A673 (cell line): ENCODE measurements at places on chromosomes 13 and 19.

- no peaks in the 10 kb centered on the region for H3K27me3 ChIP-seq
- no peak for DNase-seq
- no peak overlapping the region for H3K4me3 ChIP-seq
- H3K4me1 ChIP-seq: no peaks in the 10 kb centered on the region
- H3K36me3 ChIP-seq: no peaks in the 10 kb centered on the region
- H3K27ac ChIP-seq: no peak overlapping the region
Observed at GRCh38 chr19:55927991-55928390, 4.1 kb downstream of the NLRP13 start.

GRCh38 chr13:51970349-51970748 lies 40.9 kb downstream of the ATP7B start:
- H3K27ac ChIP-seq: no peak overlapping the region
- H3K4me3 ChIP-seq: no peak overlapping the region
- no peak for DNase-seq
- no peaks in the 10 kb centered on the region for H3K4me1 ChIP-seq

- no peaks in the 10 kb centered on the region for H3K27me3 ChIP-seq
- no peak overlapping the region for H3K27ac ChIP-seq
- no peak overlapping the region for H3K4me3 ChIP-seq
- H3K4me1 ChIP-seq: no peaks in the 10 kb centered on the region
Observed at GRCh38 chr13:59424661-59425060, 739.1 kb downstream of the DIAPH3 start.

- no peak overlapping the region for H3K27ac ChIP-seq
- H3K36me3 ChIP-seq: no peaks in the 10 kb centered on the region
- no peaks in the 10 kb centered on the region for H3K4me1 ChIP-seq
- H3K4me3 ChIP-seq: no peak overlapping the region
- H3K27me3 ChIP-seq: no peaks in the 10 kb centered on the region
Observed at GRCh38 chr13:98741741-98742435, 10.6 kb downstream of the SLC15A1 start.

- no peak overlapping the region for H3K4me3 ChIP-seq
- peak overlapping the region; percentile 12 for H3K27ac ChIP-seq
- DNase-seq: no peak
- H3K27me3 ChIP-seq: no peaks in the 10 kb centered on the region
- peaks cover 21% of the 10 kb centered on the region for H3K4me1 ChIP-seq
Observed at GRCh38 chr13:51397262-51397941, 55.4 kb downstream of the INTS6 start.

DNA sequence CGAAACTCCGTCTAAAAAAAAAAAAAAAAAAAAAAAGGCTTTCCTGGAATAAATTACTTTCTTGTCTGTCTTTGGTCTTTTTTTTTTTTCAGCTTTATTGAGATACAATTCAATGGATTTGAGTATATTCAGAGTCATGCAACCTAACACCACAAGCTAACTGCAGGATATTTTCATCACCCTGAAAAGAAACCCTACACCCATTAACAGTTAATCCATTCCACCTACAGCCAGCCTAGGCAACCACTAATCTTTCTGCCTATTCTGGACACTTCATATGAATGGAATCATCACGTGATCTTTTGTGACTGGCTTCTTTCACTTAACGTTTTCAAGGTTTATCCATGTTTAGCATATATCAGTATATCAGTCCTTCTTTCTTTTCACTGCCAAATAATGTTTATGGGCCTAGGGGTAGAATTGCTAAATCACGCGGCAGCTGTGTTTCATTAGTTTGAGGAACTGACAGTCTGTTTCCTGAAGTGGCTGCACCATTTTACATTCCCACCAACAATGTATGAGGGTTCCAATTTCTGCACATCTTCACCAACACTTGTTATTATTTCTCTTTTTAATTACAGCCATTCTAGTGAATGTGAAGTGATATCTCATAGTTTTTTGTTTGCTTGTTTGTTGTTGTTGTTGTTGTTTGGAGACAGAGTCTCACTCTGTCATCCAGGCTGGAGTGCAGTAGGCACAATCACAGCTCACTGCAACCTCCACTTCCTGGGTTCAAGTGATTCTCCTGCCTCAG lies 19.9 kb downstream of the LRFN3 start:
- no peak overlapping the region for H3K4me3 ChIP-seq
- H3K27ac ChIP-seq: no peak overlapping the region
- peak; percentile 43 for DNase-seq
- H3K27me3 ChIP-seq: no peaks in the 10 kb centered on the region
- no peaks in the 10 kb centered on the region for H3K4me1 ChIP-seq

DNA sequence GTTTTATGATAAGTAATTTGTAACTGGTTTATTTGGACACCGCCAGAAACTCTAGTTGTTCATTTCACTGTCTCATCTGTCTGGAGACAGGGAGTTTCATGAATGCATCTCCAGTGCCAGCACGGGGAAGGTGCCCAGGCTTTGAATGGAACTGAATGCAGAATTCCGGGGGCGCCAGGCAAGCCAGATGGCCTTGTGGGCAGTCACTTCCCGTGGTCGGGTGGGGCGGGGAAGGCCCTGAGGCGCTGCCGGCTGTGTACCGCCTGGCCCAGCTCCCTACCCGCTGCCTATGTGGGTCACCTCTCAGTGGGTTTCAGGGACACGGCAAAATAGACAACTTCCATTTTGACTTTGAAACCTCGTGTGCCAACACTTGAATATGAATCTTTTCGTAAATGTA lies 28.8 kb upstream of the MCF2L start:
- H3K4me1 ChIP-seq: peaks cover 6% of the 10 kb centered on the region
- no peaks in the 10 kb centered on the region for H3K36me3 ChIP-seq
- H3K4me3 ChIP-seq: no peak overlapping the region
- H3K27me3 ChIP-seq: peaks cover 11% of the 10 kb centered on the region
- no peak for DNase-seq

DNA sequence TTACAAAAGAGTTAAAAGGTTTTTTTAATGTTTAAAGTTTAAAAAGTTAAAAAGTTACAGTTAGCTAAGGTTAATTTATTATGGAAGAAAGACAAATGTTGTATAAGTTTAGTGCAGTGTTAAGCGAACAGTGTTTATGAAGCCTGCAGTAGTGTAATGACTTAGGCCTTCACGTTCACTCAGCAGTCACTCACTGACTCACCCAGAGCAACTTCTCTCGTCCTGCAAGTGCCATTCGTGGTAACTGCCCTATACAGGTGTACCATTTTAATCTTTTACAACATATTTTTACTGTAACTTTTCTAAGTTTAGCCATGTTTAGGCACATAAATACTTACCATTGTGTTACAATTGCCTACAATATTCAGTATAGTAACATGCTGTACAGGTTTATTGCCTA lies 398.2 kb upstream of the NBEA start:
- H3K4me3 ChIP-seq: no peak overlapping the region
- H3K36me3 ChIP-seq: no peaks in the 10 kb centered on the region
- no peaks in the 10 kb centered on the region for H3K27me3 ChIP-seq
- H3K27ac ChIP-seq: no peak overlapping the region

DNA sequence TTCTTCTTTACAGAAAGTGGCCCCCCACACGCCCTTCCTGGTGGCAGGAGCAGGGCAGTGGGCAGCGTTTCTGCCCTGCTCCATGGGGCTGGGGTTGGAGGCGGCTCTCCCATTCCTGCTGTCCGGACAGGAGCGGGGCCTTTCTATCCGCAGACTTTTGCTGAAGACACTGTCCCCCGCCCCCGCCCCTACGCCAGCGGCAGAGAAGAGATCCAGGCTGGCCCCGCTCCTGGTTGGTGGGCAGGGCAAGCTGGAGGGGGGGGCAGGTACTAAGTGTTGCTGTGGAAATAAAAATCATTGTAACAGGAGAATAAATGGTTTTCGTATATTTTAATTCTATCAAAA lies 81.7 kb downstream of the ZNF429 start:
- H3K27ac ChIP-seq: no peak overlapping the region
- H3K36me3 ChIP-seq: no peaks in the 10 kb centered on the region
- no peak for DNase-seq
- H3K4me1 ChIP-seq: no peaks in the 10 kb centered on the region

- no peak overlapping the region for H3K27ac ChIP-seq
- peaks cover 3% of the 10 kb centered on the region for H3K36me3 ChIP-seq
- H3K4me3 ChIP-seq: no peak overlapping the region
- no peak for DNase-seq
- no peaks in the 10 kb centered on the region for H3K27me3 ChIP-seq
- no peaks in the 10 kb centered on the region for H3K4me1 ChIP-seq
Observed at GRCh38 chr19:934865-935479, 9.1 kb downstream of the ARID3A start.

GRCh38 chr13:24271601-24272451 lies 37.6 kb upstream of the C1QTNF9 start:
- H3K4me3 ChIP-seq: peak overlapping the region; percentile 53
- peak overlapping the region; percentile 97 for H3K27ac ChIP-seq
- DNase-seq: peak; percentile 78
- H3K36me3 ChIP-seq: no peaks in the 10 kb centered on the region
- peaks cover 43% of the 10 kb centered on the region for H3K4me1 ChIP-seq

DNA sequence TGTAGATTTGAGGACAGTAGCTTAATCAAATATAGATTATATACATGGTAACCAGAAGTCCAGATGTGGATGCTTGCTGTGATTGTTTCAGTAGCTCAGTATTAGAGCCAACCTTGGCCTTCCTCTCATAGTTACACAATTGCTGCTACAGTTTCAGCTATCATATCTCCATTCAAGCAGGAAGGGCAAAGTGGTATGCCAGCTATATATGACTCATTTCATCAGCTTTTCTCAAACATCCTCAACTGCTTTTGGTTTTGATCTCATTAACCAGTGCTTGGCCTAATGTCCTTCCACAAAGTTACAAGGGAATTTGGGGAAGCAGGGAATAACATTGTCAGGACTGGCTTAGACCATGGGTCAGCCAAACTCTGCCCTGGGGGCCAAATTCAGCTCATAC lies 73.0 kb upstream of the MAB21L1 start:
- H3K27me3 ChIP-seq: no peaks in the 10 kb centered on the region
- H3K27ac ChIP-seq: no peak overlapping the region
- H3K4me1 ChIP-seq: peaks cover 4% of the 10 kb centered on the region
- peak; percentile 13 for DNase-seq
- H3K36me3 ChIP-seq: no peaks in the 10 kb centered on the region

GRCh38 chr13:58884353-58885209 lies 1253.0 kb downstream of the PCDH17 start:
- no peak overlapping the region for H3K4me3 ChIP-seq
- no peak overlapping the region for H3K27ac ChIP-seq
- peak; percentile 49 for DNase-seq
- H3K36me3 ChIP-seq: no peaks in the 10 kb centered on the region
- peaks cover 17% of the 10 kb centered on the region for H3K4me1 ChIP-seq

DNA sequence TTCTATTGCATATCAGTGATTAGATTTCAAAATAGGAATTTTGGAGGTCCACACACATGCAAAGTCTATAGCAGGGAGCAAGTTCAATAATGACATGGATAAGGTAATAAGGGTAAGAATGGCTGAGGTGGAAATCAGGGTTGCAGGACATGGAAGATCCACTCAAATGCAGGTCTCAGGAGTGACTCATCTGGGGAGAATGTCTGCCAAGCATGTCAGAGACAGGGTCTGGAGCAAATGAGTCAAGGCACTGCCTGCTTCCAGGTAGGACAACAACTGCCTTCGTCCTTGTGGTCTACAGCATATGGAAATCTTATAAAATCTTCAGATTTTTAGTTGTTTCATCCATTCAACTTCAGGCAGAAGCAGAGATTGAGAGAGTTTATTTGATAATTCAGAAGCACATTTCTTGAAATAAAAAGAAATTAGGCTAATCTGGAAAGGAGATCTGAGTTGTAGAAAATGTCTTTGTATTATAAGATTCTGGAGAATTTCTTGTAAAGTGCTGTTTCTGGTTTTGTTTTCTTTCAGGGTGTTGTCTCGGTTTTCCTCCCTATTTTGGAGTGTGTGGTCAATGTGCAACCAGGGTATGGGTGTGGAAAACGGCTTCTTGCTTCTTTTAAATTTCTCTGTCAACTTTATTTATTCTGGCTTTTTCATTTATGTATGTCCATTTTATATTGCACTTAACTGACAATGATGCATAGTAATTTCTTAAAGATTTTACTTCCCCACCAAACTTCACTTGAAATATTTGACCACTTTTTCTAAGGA lies 748.8 kb downstream of the LIG4 start:
- no peak overlapping the region for H3K27ac ChIP-seq
- no peaks in the 10 kb centered on the region for H3K4me1 ChIP-seq
- no peak overlapping the region for H3K4me3 ChIP-seq
- DNase-seq: no peak
- no peaks in the 10 kb centered on the region for H3K36me3 ChIP-seq
- no peaks in the 10 kb centered on the region for H3K27me3 ChIP-seq

DNA sequence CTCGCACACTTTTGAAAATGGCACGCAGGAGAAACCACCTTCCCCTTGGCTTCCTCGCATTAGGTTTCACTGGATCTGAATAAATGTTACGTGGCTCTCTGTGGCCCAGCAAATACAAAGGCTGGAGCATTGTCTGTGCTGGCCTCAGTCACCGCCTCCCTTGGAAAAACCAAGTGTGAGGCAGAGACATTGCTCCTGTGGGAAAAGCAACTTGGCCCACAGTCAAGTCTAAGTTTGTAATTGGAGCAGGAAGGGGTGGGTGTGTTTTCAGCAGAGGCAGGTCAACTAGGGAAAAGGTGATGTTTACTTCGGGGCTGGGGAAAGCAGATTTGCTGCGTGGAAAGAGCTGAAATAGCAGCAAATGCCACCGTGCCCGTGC lies 101.6 kb downstream of the IRS2 start:
- DNase-seq: peak; percentile 68
- H3K27ac ChIP-seq: peak overlapping the region; percentile 34
- peak overlapping the region; percentile 6 for H3K4me3 ChIP-seq
- peaks cover 17% of the 10 kb centered on the region for H3K4me1 ChIP-seq
- H3K36me3 ChIP-seq: no peaks in the 10 kb centered on the region

- H3K4me1 ChIP-seq: peaks cover under 1% of the 10 kb centered on the region
- H3K4me3 ChIP-seq: no peak overlapping the region
- H3K36me3 ChIP-seq: peaks cover 6% of the 10 kb centered on the region
- DNase-seq: no peak
Observed at GRCh38 chr13:49536144-49536873, 40.6 kb downstream of the PHF11 start.

DNA sequence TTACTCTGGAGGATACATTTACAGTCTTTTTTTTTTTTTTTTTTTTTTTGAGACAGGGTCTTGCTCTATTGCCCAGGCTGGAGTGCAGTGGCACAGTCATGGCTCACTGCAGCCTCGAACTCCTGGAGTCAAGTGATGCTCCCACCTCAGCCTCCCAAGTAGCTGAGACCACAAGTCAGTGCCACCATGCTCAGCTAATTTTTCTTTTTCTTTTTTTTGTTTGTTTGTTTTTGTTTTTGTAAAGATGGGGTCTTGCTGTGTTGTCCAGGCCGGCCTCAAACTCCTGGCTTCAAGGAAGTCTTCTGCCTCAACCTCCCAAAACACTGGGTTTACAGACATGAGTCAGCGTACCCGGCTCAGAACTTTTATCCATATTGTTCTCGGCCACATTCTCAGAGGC lies 64.5 kb downstream of the INSR start:
- no peaks in the 10 kb centered on the region for H3K4me1 ChIP-seq
- no peaks in the 10 kb centered on the region for H3K36me3 ChIP-seq
- no peaks in the 10 kb centered on the region for H3K27me3 ChIP-seq
- no peak for DNase-seq
- H3K27ac ChIP-seq: no peak overlapping the region

DNA sequence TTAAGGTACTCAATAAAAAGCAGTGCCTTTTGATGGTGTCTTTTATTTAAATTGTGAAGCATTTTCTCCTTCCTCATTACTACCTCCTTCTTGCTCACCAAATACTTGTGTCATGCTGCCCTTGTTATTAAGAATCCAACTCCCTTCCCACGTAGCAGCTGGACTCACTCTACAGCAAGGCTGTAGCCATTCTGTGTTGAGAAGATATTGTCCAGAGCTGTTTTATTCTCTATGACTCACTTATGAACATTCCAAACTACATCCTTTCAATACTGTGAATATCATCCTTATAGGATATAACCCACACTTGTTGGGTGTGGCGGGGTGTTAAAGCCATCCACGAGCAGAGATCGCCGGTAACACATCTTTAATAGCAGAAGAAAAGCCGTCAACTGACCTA lies 1671.5 kb upstream of the SLC10A2 start:
- H3K36me3 ChIP-seq: no peaks in the 10 kb centered on the region
- no peak overlapping the region for H3K4me3 ChIP-seq
- no peak overlapping the region for H3K27ac ChIP-seq
- H3K27me3 ChIP-seq: no peaks in the 10 kb centered on the region
